ENCODE measurements at places on chromosomes 3 and 15.

DNA sequence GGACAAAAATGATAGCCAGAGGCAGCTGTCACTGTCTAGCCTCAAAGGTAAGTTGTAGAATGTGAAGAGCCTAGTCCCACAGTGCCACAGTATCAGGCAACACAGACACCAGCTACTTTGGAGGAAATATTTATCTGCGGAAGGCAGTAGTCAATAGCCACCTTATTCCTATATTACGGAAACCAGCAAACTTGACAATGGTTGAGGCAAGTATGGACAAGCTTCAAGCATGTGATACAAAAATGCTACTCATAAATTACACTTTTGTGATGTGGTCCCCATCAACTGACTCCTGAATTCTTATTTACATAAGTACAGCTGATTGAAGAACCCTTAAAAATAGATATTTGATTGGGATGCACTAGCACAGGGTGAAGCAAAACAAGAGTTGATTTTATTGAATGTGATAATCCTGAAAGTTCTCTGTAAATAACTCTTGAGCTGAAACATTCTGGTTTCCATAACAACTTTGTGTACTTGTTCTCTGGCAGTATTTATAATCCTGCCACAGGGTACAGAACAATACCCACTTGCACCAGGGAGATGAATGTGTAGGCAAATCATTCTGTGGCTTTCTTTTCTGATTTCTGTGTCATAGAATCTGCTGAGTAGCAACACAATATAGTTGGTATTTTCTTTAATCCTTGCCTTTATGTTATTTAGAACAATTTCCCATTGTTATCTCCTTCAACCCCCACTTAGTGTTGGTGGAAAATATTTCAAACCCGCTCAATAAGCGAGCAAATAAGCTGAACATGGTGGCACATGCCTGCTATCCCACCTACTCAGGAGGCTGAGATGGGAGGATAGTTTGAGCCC, at the start of gene ANKUB1:
TSS of gene ANKUB1 (minus strand) at position 103 of the 819 bp plus-strand sequence. CDS start 188 bp downstream, outside the sequence.
- DNase-seq: no peak

GRCh38 chr3:69343875-69344274, 42.0 kb downstream of the FRMD4B start:
- DNase-seq: no peak

- no peak for DNase-seq
Observed at GRCh38 chr3:46708401-46709156, 7.4 kb downstream of the TMIE start.

GRCh38 chr3:183306798-183307671, 54.0 kb downstream of the B3GNT5 start:
- peak; percentile 9 for DNase-seq

GRCh38 chr3:138042043-138042442, 32.1 kb downstream of the CLDN18 start:
- no peak for DNase-seq

- DNase-seq: no peak
Observed at GRCh38 chr3:191330530-191331048, 263 bp upstream of the UTS2B start.

- peak; percentile 70 for DNase-seq
Observed at GRCh38 chr3:15330031-15330596, 2.3 kb downstream of the SH3BP5 start.

- DNase-seq: no peak
Observed at GRCh38 chr3:153315781-153316180, 153.8 kb downstream of the RAP2B start.

GRCh38 chr15:88913017-88913849, at the start of gene MFGE8:
TSS of gene MFGE8 (minus strand) at chr15:88913379. CDS start at chr15:88913319, 60 bp downstream.
- peak; percentile 83 for DNase-seq

DNA sequence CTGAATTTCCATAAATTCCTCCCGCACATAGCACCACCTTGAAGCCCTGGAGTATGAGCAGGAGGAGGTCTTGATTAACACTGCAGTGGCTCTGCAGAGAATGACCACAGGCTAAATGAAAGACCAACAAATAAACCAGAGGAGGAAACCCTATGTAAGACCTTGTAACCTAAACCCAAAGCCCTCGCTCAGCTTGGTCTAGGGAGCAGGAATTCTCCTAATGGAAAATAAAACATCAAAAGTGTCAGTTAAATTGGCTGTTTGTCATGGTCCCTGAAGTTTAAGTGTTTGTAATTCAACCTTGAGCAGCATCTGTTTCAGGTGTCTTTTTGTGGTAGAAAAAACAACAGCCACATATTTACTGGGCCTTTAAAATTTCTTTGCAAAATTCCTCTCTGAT, 9.2 kb upstream of the UBE2Q2 start:
- DNase-seq: no peak

DNA sequence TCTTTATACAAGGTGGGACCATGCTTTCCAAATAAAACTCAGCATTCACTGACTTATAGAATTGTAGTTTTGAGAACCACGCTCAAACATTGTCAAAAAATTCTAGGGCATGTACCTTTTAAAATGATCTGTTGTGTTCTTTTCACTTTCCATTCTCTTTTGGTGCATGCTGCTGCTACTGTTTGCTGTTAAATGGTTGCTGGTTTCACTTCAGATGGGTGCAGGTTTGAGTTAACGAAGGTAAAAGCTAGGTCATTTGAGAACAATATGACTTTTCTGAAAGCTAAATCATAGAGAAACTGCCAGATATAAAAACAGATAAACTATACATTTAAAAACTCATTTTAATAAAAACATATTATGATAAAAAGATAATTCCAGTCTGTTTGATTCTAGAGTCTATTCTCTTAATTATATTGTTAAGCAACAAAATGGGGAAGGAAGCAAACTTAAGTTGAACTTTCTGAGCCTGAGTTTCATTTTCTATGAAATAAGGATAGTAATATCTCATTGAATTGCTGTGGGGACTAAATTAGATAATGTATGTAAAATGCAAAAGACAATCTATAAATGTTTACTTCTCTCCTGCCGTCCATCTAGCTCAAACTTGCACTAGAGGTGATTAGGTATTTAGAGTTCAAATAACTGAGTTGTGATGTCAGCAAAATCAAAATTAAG, 82.4 kb downstream of the OXSM start:
- DNase-seq: no peak

All from HEK293T (cell line).